Lower lobe of right lung (tissue), 2 donors: ENCODE measurements at places on chromosomes 2 and 18. TPM values are rescaled to one million over a fixed set of nuclear protein-coding genes. Genes with fewer than 3 reads are reported as not detected.

- no peak for DNase-seq
Measured at GRCh38 chr2:230956827-230957755, 32.0 kb upstream of the GPR55 start.

DNA sequence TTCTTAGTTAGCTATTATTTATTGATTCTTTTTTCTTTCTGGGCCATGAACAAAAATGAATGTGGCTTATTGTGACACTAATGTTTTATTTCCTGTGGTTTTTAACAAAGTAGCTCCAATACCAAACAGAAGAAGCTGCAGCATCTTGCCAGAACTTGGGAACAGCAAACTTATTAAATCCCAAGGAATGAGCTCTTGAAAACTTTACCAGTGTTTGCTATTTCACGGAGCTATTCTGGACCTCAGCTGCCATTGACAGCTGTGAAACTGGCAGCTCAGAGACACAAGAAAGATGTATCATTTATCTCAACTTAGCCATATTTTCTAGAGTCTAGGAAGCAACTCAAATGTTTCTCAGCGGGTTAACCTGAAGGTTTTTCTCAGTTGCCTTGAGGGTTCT lies 91.0 kb upstream of the NEUROD1 start:
- DNase-seq, result no peak

DNA sequence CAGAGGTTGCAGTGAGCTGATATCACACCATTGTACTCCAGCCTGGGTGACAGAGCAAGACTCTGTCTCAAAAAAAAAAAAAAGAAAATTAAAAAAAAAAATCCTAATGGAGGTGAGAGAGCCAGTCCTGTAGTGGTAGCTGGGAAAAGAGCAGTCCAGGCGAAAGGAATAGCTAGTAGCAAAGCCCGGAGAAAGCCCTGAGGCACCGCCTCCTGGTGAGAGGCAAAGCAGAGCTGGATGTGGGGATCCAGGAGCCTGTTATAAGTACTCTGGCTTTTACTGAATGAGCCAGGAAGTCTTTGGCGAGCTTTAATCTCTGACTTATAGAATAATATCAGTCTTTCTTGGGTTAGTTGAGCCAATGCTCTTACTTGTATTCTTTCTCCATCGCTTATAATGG lies 6.6 kb upstream of the KLHL23 start:
- DNase-seq, result no peak

DNA sequence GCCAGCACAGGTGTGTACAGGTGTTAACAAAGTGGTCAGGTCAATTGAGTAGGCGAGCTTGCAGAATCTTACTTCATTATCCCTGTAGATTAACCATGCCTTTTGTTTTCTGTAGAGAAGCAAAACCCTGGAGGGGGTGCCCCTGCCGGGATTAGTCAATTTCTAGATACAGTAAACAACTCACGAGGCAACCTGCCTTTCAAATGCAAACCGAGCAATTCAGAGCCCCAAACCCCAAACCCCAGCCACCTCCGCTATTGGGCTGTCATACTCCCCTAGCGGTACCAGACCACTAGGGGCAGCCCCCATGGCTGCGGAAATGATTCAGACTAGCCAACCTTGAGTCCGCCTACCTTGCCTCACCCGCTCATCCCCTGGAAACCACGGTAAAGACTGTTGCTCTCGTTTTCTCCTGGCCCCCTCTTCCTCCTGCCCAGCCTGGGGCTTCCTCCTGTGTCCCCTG lies 61.4 kb upstream of the KIF5C start:
- DNase-seq, result no peak

DNA sequence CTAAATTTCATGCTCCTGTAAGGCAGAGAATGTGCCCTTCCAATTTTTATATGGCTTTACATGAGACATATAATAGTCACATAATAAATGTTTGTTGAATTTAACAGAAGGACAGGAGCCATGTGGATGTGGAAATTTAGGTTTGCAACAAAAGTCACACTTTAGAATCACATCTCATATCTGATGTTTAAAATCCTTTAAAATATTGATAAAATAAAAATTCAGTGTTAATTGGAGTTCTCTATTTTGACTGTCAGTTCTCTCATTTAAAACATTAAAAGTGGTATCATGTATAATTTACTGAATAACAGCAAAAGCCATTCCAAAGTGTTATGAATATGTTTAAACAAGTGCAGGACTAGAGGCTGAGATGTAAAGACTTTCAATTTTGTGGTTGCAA lies 594.1 kb downstream of the LRRTM4 start:
- no peak for DNase-seq

GRCh38 chr2:150581717-150582472 lies 94.4 kb upstream of the RND3 start:
- DNase-seq, result no peak

GRCh38 chr2:226116346-226116745 lies 683.3 kb downstream of the IRS1 start:
- DNase-seq, result no peak

DNA sequence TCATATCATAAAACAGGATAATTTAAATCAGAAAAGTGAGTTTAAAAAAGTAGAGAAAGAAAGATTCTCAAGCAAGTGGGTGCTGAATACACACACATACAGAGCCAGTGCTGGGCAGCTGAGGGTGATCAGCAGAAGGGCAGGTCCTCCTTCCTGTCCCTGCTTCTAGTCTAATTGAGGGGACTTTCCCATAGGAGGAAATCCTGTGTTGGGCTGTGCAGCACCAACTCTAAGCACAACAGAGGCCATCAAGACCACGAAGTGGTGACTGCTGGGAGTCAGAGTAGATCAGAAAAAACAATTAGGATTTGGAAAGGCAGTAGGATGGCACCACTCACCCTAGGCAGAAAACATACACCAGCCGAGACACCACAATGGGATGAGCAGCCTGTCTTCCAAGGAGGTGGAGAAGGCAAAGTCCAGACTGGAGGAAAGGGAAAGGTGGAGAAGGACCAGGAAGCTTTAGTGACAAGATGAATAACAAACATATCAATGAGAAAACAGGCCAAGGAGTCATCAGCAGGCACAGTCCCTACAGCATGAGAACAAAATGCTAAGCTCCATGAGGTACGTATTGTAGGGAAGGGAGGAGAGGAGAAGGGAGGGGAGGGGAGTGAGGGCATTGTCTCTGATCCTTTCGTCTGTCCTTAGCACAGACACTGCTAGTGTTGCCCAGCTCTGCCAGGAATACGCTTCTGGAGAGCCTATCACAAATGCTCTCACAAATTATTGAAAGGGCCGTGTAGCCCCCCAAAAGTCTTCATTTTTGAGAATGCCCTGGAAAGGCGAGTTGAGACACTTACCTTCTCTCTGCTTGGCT lies 16.7 kb upstream of the MSGN1 start:
- no peak for DNase-seq

DNA sequence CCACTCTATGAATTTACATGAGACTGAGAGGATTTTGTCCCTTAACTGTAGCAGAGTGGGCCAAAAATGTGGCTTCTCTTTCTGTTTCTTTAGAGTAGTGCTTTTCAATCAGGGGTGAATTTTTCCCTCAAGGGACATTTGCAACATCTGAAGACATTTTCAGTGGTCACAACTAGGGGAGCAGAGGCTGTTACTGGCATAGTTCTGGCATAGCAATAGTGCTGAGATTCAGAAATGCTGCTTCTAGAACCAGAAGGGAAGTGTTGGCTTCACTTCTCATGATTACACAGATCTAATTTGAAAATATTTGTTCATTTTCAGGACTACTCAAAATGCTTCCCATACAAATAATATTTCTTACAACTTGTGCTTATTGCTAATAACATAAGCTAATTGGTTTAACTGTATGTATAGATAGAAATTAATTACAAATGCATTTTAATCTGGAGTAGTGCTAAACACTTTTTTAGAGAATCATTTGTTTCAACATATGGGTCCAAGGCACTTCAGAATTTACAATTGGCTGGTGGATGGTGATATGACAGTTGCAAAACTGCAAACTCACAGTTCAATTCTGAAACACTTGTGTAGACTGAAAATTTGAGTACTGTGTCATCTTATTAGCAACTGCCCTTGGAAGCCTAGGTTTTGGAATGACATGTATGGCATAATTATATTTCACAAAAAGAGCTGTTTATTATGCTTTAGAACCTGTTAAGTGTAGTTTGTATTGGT lies 526.7 kb downstream of the THSD7B start:
- DNase-seq, result no peak

DNA sequence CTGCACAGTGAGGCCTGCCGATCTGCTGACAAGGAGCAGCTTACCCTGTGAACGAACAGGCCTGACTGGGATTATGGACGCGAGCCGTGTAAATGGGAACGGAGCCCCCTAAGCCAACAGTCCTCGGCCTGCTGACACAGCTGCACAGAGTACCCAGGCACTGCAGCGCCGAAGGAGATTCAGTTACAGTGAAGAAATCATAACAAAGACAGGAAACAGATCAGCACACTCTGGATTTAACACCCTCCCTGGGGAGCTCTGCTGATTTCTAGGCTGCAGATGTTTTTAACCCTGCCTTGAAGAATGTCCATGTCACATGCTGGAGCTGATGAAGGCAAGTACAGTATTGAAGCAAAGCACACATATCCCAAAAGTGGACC lies 43.4 kb downstream of the COLEC12 start:
- no peak for DNase-seq

DNA sequence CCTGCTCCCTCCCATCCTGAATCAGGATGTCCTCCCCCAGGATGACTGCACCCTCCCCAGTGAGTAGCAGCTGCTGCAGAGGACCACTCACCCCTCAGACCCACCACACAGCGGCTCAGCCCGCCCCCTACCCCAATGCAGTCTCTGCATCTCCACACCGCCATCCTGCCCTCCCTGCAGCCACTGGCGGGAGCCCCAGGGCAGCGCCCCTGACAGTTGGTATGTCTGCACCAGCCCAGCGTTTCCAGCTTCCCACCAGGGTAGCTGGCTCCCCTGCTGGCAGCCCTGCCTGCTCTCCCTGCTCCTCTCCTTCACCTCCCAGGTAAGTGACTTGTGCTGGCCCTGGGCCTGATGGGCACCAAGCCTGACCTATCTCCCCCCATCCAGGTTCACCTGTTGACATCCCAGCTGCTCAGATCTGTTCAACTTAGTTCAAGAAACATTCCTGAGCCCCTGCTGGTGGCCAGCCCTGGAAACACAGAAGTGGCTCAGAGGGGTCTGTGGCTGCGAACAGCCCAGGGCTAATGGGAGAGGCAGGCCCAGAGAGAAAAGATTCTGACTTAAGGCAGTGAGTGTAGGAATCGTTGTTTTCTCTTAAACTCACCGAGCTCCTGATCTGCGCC lies 117.7 kb upstream of the RAB6C start:
- DNase-seq, result no peak

- DNase-seq, result no peak
Measured at GRCh38 chr18:493986-494983, 6.2 kb downstream of the COLEC12 start.

- no peak for DNase-seq
Measured at GRCh38 chr2:71306762-71307161, 24.8 kb upstream of the ZNF638 start.

GRCh38 chr2:1814616-1815015 lies 70.3 kb upstream of the PXDN start:
- DNase-seq, result no peak

DNA sequence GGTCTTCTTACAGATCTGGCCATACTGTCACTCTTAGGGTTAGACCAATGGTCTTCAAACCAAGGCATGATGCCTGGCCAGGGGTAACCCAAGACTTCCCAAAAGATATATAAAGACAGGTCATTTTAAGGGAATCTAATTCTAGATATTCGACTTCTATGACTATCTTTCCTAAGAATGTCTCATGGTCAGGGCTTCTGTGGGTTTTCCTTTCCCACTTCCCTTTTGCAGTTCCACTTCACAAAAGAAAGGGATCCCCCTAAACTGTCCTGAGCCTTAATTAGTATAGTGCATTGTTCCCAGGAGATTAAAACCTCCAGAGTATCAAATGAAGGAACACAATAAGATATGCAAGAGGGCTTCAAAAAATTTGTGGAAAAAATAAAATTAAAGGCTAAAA lies 223.6 kb upstream of the SIX2 start:
- no peak for DNase-seq

GRCh38 chr2:60979231-60979630 lies 38.3 kb upstream of the PEX13 start:
- no peak for DNase-seq

DNA sequence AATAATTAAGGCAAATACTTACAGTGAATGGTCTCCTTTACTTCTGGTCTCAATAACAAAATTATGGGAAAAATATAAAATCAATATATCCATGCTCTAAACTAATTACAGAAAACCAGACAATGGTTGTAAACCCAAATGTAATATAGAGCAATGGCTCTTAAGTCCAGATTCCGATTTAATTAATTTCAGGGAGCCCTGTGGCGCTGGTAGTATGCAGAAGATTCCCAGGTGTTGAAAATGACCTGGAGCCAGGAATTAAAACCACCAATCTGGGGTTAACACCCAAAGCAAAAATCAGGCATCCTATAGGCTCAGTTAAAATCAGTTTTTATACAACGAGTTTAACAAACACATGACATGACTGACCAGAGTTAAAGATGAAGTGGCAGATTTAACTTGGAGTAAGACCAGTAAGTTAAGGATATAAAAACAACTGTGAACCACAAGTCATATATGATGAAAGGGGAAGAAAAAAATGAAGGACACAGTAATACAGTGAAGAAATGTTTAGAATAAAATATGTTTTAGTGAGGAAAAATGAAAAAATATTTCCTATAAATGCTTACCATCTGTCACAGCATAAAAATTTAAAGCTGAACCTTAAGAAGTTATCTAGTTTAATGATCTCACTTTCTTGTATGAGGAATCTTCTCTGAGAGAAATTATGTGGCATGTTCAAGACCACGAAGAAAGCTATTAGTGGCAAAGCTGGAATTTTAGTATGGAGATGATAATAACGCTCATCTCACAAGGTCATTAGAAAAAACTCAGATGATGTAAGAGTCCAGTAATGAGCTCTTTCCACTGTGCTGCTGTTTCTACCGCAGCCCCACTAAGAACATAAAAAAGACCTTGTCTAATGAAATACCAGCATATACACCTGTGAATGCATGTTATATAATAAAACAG lies 45.8 kb upstream of the FLACC1 start:
- no peak for DNase-seq

GRCh38 chr2:176574484-176575236 lies 305.4 kb downstream of the MTX2 start:
- DNase-seq, result no peak

DNA sequence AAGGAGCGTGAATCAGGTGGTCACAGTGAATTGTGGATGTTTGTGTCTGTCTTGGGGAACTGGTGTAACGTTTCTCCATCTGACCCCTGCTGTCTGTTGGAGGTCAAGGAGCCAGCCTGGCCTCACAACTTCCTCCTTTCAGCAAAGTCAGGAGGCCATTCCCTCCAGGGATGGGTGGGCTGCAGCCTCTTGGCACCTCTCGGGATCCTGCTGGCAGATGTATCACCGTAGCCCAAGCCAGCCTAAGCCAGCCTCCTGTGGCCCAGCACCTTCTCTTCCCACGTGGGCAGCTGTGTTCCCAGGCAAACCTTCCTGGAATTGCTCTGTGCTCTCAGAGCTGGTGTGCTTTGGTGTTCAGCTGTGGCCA lies 30.5 kb downstream of the HPCAL1 start:
- DNase-seq, result no peak

ALPG gene
- 0.53 TPM for total RNA-seq

DSC3 gene
- 0.24 TPM for total RNA-seq

PLGLB1 gene
- total RNA-seq, result 2.7 TPM

CREG2 gene
- total RNA-seq, result not detected

RBBP8 gene
- total RNA-seq, result 32.7 TPM

AFF3 gene
- 57.3 TPM for total RNA-seq

EGR4 gene
- total RNA-seq, result not detected

GREB1 gene
- total RNA-seq, result 2.3 TPM

DLGAP1 gene
- 3.8 TPM for total RNA-seq

IL1R1 gene
- 152 TPM for total RNA-seq

TDRD15 gene
- total RNA-seq, result not detected

IL1RN gene
- total RNA-seq, result 20.1 TPM

HRH4 gene
- 2.0 TPM for total RNA-seq
